MCF 10A (cell line): ENCODE measurements at places on chromosomes 4 and X. TPM values are rescaled to one million over a fixed set of nuclear protein-coding genes. Genes with fewer than 3 reads are reported as not detected.

- peak; percentile 46 for DNase-seq
These were observed 107.4 kb upstream of the STOX2 start for GRCh38 chr4:183797445-183798300.

HTN1 gene
- not detected in 2 replicates for total RNA-seq

GRCh38 chrX:107738272-107738671 lies 37.3 kb downstream of the TSC22D3 start:
- peak; percentile 37 for DNase-seq

FBXW7 gene
- total RNA-seq: 35.8 and 40.2 TPM in 2 replicates

BEX2 gene
- total RNA-seq: not detected in 2 replicates

DNA sequence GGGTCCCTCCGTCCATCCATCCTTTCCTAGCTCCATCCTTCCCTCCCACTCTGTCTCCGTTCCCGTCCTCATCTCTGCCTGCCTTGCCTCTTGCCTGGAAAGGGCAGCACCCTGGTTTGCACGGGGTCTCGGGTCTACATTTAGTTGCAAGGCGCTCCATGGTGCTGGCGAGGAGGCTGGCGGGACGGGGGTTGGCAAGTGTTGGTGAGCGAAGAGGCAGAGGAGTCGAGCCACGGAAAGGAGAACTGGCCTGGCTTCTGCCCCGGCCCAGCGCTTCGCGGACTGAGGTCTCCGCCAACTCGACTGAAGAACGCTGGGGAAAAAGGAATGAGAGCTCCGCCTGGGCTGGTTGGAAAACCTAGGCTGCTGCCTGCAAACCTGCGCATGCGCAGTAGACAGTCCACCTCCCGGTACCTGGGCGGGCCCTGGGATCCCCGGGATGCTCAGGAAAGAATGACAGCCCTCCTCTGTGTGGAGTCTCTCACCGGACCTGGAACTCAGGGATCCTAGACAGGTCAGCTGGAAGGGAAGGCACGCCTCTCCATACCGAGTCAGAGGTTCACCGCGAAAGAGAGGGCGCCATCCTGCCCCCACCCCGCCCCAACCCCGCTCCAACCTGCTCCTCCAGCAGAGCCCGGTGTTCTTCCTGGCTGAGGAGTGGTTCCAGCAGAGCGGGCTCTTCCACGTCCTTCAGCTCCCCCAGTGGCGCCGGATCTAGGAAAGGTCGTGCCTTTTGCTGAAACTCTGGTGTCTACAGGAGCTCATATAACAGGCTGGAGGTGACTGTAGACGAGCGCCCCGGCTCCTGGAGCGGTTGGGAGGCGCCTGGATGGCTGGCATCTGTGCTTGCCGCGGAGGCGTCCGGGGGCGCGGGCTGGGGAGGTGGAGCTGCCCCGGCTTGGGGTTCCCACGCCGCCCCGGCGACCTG lies 6.0 kb downstream of the FRG2 start:
- peak; percentile 7 for DNase-seq

POU3F4 gene
- total RNA-seq: not detected in 2 replicates
